WTC11 (cell line): ENCODE measurements at places on chromosomes 6 and 20. TPM values are rescaled to one million over a fixed set of nuclear protein-coding genes. Genes with fewer than 3 reads are reported as not detected.
A peak's percentile ranks its signal among the peaks of the same experiment; 100 is the strongest.

DNA sequence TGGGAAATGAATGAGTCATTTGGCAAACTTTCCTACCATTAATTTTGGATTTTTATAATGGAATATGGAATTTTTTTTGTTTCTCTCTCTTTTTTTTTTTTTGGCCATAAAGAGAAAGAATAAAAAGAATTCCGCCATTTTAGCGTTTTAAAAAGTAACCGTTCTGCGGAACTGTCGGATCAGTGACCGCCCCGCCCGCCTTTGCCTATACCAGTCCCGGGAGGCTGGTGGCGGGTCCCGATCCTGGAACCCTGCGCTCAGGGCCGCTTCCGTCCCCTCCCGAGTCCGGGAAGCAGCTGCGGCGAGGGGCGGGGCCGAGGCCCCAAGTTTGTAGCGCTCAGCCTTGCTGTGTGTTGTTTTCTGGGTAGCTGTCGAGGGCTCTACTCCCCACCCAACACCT lies 609 bp downstream of the L3MBTL1 start:
- peak overlapping the region; percentile 68 for H3K4me3 ChIP-seq
- peaks cover 38% of the 10 kb centered on the region for H3K27me3 ChIP-seq
- DNase-seq, result peak; percentile 69
- peak overlapping the region; percentile 86 for H3K27ac ChIP-seq
- H3K36me3 ChIP-seq, result no peaks in the 10 kb centered on the region

GRCh38 chr6:142945446-142946180 lies 637 bp upstream of the HIVEP2 start:
- H3K36me3 ChIP-seq, result no peaks in the 10 kb centered on the region
- H3K4me3 ChIP-seq, result peak overlapping the region; percentile 84
- H3K4me1 ChIP-seq, result peaks cover 49% of the 10 kb centered on the region

DNA sequence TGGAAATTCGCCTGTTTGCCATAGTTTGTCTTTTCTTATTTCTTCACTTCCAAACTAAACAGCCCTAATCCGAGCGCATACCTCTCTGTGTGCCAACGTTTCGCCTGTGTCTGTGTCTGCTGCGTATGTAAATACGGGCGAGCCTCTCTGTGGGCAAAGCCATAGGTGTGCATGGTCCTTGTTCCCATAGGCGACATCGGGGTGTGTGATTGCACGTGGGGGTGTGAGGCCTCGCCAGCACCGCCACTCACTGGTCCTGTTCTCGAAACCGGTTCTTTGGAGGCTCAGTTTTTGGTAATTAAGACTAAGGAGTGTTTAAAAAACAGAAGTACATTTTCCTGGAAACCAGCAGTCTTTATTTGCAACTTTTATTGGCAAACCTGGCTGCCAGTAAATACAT lies 6.0 kb upstream of the FOXC1 start:
- H3K27me3 ChIP-seq, result peaks cover 83% of the 10 kb centered on the region
- no peak for DNase-seq
- peak overlapping the region; percentile 57 for H3K4me3 ChIP-seq
- H3K36me3 ChIP-seq, result no peaks in the 10 kb centered on the region
- H3K4me1 ChIP-seq, result peaks cover 39% of the 10 kb centered on the region

DNA sequence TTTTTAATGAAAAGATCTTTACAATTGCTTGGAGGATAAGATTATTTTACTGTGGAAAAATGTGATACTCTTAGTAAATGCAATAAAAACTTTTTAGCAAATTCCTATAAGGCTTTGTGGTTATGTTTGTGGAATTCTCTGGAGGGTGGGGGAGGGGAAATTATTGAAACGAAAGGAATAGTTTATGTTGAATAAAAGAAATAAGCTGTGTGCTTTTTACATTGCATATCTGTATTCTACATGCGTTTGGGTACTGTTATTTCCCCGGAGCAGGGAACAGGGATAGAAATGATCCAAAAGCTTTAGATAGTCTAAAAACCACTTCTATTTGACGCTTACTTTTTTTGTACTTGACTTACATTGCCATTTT lies 143.8 kb downstream of the SLC16A10 start:
- H3K4me1 ChIP-seq, result peaks cover 11% of the 10 kb centered on the region
- no peaks in the 10 kb centered on the region for H3K36me3 ChIP-seq
- no peak overlapping the region for H3K27ac ChIP-seq
- no peak for DNase-seq

- no peak for DNase-seq
- no peaks in the 10 kb centered on the region for H3K36me3 ChIP-seq
- no peak overlapping the region for H3K4me3 ChIP-seq
- no peaks in the 10 kb centered on the region for H3K27me3 ChIP-seq
Measured at GRCh38 chr6:137903933-137904821, 37.1 kb downstream of the TNFAIP3 start.

- H3K27me3 ChIP-seq, result no peaks in the 10 kb centered on the region; the same call in 1 of the 2 replicates
- peaks cover 53% of the 10 kb centered on the region for H3K4me1 ChIP-seq
- no peaks in the 10 kb centered on the region for H3K36me3 ChIP-seq
Measured at GRCh38 chr20:17747431-17747846, 47.7 kb downstream of the BANF2 start.

DNA sequence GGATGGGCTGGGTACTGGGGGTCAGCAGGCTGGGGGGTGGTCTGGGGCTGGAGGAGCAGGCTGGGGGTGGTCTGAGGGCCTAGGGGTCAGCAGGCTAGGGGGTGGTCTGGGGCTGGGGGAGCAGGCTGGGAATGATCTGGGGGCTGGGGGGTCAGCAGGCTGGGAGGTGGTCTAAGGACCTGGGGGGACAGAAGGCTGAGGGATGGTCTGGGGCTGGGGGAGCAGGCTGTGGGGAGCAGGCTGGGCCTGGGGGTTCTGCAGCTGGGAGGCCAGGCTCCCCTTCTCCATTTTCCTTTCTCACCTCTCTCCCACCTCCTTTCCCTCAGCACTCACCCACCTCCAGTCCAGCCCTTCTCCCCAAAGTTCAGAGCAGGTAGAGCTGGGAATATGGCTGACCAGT lies 114.2 kb downstream of the PSMB1 start:
- DNase-seq, result no peak
- peaks cover 18% of the 10 kb centered on the region for H3K4me1 ChIP-seq
- peaks cover 3% of the 10 kb centered on the region; the same call in 1 of the 2 replicates for H3K36me3 ChIP-seq
- no peak overlapping the region for H3K4me3 ChIP-seq
- H3K27ac ChIP-seq, result no peak overlapping the region
- H3K27me3 ChIP-seq, result no peaks in the 10 kb centered on the region; the same call in 1 of the 2 replicates

DNA sequence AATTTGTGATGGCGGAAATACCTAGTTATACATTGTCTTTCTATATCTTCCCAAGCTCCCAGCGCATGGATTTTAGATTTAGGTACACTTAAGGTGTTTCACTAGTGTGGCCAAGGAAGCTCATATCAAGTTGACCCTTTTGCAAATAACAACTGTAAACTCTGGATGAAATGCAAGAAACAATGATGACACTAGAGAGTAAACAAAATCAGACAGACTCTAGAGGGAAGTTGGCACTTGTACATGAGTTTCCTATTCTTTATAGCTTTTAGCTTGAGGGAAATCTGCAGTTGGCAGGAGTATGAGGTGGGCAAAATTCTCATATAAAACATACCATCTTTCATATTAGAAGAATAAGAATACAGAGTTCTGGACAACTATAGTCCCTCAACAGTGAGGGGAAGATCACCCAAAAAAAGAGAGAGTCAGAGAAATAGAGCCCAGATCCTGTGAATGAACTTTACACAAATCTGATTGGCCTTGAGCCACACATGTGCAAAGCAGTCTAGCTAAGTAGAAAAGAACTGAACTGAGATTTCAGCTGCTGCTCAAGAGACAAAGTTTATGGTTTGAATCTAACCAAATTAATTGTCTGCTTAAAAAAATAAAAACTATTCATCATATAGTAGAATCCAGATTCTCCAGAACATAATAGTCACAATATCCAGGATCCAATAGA lies 26.1 kb downstream of the TXLNB start:
- H3K27ac ChIP-seq, result no peak overlapping the region
- H3K4me3 ChIP-seq, result no peak overlapping the region
- no peak for DNase-seq
- no peaks in the 10 kb centered on the region for H3K27me3 ChIP-seq
- H3K4me1 ChIP-seq, result peaks cover 5% of the 10 kb centered on the region; the same call in 1 of the 2 replicates

DNA sequence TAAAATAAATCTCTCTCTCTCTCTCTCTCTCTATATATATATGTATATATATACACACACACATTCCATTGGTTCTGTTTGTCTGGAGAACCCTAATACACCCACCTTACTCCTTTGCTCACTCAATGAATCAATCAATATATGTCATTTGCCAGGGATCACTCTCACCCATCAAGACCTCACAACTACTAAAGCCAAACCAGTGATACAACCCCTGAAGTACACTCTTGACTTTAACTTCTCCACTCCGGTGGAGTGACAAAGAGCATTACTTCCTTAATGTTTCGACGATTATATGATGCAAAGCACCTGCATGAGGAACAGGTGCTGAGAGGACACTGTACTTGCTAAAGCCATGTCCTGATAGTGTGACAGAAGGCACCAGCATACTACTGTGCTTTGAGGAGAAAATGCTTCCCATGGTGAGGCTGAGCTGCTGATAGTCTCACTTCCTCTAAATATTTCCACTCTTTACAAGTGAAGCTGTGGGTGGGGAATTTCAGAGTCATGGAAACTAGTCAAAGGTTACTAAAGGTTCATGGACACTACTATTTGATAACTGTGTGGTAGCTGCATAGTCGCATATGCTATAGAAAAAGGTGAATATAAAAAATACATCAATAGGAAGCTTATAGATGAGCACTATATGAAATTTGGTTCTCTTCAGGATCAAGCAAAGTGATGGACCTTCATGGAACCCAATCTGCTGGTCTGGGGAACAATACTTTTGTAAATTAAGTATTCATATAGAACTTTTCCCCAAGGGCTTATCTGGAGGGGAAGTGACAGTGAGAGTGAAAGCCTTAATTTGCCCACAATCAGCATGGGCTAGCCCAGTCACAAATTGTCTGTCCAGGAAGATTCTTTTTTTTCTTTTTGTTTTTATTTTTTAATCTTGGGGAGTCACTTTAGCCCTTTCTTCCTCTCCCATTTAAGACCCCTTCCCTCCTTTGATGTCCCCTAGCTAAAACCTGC lies 141.9 kb upstream of the NEDD9 start:
- H3K4me3 ChIP-seq, result no peak overlapping the region
- H3K27ac ChIP-seq, result no peak overlapping the region
- peaks cover 8% of the 10 kb centered on the region for H3K4me1 ChIP-seq
- peaks cover 15% of the 10 kb centered on the region for H3K36me3 ChIP-seq
- no peaks in the 10 kb centered on the region for H3K27me3 ChIP-seq

LY86 gene
- total RNA-seq, result 0.16 to 0.21 TPM in 2 of 3 replicates, not detected in the other

BNIP5 gene
- total RNA-seq, result 0.05 TPM in 1 of 3 replicates, not detected in the others

ENPP3 gene
- total RNA-seq, result 0.48 TPM in 1 of 3 replicates, not detected in the others

FABP7 gene
- 5.9 to 7.2 TPM (median 7.0 TPM) in 3 replicates for total RNA-seq

LY6G5B gene
- 10.7 to 15.7 TPM (median 11.0 TPM) in 3 replicates for total RNA-seq

DEFB132 gene
- total RNA-seq, result not detected in 3 replicates

TRAPPC3L gene
- total RNA-seq, result not detected in 3 replicates

CLDN20 gene
- not detected in 3 replicates for total RNA-seq

CST2 gene
- not detected in 3 replicates for total RNA-seq

NFATC2 gene
- 1.7 to 3.0 TPM (median 2.3 TPM) in 3 replicates for total RNA-seq

BEND3 gene
- total RNA-seq, result 25.4 to 33.8 TPM (median 33.3 TPM) in 3 replicates
